ENCODE measurements at places on chromosomes 5 and 9.

GRCh38 chr5:145803112-145804004 is 31.8 kb downstream of the PRELID2 start:
- no peak for DNase-seq

DNA sequence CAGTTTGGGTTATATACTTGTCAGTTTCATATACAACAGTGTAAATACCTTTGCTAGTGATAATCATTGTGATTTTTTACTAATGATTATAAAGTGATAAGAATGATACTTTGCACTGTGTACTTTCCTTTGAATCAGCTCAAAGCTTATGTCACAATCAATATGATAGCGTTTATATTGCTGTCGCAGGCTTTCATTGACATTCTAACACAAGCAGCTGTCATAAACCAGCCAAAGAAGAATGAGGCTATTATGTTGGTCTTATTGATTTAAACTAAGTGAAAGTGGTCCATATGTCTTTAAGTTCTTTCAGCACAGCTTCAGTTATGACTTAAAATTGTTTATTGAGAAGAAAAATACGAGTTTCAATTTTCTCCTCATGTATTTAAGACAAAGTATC is 272.7 kb upstream of the RGMB start:
- DNase-seq = no peak

GRCh38 chr9:89137542-89138462 is 40.8 kb downstream of the SHC3 start:
- DNase-seq = no peak

GRCh38 chr5:38291355-38291754 is 33.0 kb downstream of the EGFLAM start:
- DNase-seq = no peak

DNA sequence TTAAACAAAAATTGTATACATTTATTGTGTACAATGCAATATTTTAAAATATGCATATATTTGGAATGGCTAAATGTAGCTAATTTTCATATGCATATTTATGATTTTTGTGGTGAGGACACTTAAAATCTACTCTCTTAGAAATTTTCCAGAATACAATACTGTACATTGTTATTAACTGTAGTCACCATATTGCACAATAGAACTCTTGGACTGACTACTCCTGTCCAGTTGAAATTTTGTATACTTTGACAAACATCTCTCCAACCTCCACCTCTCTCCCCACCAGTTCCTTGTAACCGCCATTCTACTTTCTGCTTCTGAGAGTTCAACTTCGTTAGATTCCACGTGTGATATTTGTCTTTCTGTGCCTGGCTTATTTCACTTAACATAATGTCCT is 49.2 kb upstream of the TAF11L2 start:
- DNase-seq = no peak
